NCI-H1930 (cell line): ENCODE measurements at places on chromosomes 6 and 20.

GRCh38 chr6:84136364-84137050 is 90.9 kb downstream of the CEP162 start:
- no peak for DNase-seq

GRCh38 chr20:24060851-24061590 is 72.4 kb upstream of the GGTLC1 start:
- no peak for DNase-seq

- no peak for DNase-seq
These were observed 36.9 kb upstream of the SLC16A10 start for GRCh38 chr6:111050261-111051023.

DNA sequence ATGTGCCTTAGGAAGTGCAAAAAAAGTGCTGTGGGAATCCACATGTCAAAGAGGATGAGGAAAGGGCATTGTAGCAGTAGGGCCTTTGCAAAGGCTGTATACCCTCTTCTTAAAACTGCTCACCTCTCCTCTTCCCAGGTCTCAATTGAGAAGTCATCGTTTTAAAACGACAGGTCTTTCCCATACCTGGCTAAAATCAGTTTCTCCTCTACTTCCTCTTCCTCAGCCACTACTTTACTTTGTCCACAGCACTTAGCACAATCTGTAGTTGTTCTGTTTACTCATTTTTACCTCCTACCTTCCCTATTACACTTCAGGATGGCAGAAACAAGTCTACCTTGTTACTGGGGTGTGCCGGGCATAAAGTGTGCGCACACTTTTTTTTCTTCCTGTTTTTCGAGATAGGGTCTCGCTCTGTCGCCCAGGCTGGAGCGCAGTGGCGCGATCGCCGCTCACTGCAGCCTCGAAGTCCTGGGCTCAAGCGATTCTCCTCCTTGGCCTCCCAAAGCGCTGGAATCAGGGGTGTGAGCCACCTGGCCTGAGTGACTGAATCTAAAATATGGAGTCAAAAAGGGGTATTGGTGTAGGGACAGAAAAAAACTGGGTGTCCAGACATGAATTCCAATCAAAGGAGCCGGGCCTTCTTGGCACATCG is 9.8 kb upstream of the ELOVL5 start:
- no peak for DNase-seq
